ENCODE measurements at places on chromosomes 2 and 18.

DNA sequence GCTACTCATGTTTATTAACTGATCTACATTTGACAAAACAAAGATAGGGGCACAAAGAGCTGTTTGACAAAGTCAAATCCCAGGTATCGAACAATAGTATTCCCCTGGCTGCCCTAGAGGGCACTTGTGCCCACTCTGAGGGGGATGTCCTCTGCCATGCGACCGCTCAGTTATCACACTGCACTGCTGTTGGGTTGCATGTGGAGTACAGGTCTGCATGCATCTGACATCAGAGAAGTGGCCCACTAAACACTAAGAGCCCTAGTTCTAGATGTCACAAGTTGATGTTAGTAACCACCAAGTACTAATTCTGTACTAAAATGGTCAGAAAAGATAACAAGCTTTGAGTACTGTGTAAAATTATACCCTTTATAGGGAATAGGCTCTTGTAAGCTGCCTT lies 20.1 kb upstream of the FLACC1 start:
- DNase-seq, result no peak

- no peak for DNase-seq
Measured at GRCh38 chr2:176018708-176019107, 16.6 kb upstream of the LNPK start.

DNA sequence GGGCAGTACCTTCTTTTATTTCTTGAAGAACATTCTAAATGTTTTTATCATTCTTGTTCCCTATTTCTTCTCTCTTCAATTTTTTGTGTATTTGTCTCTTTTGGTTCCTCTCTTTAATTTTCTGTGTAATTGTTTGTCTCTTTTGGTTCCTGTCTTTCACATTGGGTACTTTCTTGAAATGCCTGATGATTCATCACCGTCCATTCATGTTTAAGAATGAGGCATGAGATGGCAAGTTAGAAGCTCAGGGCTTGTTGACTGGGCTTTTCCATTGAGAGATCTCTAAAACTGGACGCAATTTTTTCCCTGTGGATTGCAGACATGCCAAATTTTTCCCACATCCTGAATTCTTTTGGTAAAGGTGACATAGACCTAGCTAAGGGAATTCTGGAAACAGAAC lies 33.7 kb upstream of the IL1R2 start:
- DNase-seq, result no peak

GRCh38 chr2:9095690-9096089 lies 92.2 kb upstream of the MBOAT2 start:
- DNase-seq, result no peak

DNA sequence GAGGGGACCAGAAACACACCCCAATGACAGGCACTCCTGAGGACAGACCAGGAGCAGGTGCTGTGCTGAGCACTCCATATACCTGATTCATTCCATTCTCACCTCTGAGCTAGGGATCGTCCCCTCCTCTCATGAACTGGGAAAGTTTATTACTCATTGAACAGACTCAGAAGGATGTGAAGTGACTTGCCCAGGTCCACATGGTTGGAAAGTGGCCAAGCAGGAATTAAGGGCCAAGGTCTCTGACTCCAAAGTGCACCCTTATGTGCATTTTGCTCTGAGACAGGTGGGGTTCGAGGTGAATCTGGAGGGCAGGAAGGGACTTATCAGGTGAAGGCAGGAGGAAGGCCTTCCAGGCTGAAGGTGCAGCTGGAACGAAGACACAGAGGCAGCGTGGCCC lies 25.1 kb upstream of the PLB1 start:
- DNase-seq, result no peak

GRCh38 chr2:131039908-131040660 lies 53.2 kb downstream of the FAM168B start:
- no peak for DNase-seq

Measured in stimulated activated CD8-positive, alpha-beta memory T cell treated with anti-CD3 and anti-CD28 coated beads, Interleukin-7, amount 100 ng/mL, for 1 hour (primary cell).